ENCODE measurements at places on chromosomes 7 and 10. TPM values are rescaled to one million over a fixed set of nuclear protein-coding genes. Genes with fewer than 3 reads are reported as not detected.

- H3K4me1 ChIP-seq = no peaks in the 10 kb centered on the region
- peak overlapping the region; percentile 40 for H3K27ac ChIP-seq
- no peak overlapping the region for H3K4me3 ChIP-seq
- no peak for DNase-seq
- no peaks in the 10 kb centered on the region for H3K36me3 ChIP-seq
Measured at GRCh38 chr10:62742536-62743061, 61.9 kb upstream of the ADO start.

GRCh38 chr10:20674926-20675325 is 222.2 kb downstream of the NEBL start:
- H3K27ac ChIP-seq = no peak overlapping the region
- H3K27me3 ChIP-seq = no peaks in the 10 kb centered on the region
- H3K4me3 ChIP-seq = no peak overlapping the region

DNA sequence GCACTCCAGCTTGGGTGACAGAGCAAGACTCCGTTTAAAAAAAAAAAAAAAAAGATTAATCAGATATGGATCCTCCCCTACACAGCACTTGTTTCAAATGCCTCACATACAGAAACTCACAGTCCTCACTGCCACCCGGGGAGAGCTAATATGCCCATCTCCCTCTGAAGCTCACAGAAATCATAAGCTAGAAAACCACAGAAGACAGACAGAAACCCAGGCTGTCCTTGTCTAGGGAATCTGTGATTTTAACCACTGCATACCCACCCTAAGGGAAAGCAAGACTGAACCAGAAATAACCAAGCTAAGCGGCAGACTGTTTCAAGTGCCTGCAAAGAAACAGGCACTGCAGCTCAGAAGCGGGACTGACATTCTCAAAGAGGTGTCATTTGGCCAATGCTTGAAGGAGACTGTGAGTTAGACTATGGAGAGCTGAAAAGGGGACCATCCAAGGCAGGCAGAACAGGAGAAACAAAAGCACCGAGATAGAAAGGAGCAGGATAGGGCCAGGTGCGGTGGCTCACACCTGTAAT is 37.6 kb downstream of the SLC37A3 start:
- no peaks in the 10 kb centered on the region for H3K36me3 ChIP-seq
- no peak overlapping the region for H3K4me3 ChIP-seq
- H3K4me1 ChIP-seq = no peaks in the 10 kb centered on the region
- H3K27ac ChIP-seq = no peak overlapping the region

GRCh38 chr7:21538936-21539495 is 3.8 kb upstream of the DNAH11 start:
- no peak overlapping the region for H3K27ac ChIP-seq
- no peaks in the 10 kb centered on the region for H3K4me1 ChIP-seq
- H3K27me3 ChIP-seq = peaks cover 17% of the 10 kb centered on the region
- DNase-seq = no peak
- H3K4me3 ChIP-seq = no peak overlapping the region
- H3K36me3 ChIP-seq = no peaks in the 10 kb centered on the region

DNA sequence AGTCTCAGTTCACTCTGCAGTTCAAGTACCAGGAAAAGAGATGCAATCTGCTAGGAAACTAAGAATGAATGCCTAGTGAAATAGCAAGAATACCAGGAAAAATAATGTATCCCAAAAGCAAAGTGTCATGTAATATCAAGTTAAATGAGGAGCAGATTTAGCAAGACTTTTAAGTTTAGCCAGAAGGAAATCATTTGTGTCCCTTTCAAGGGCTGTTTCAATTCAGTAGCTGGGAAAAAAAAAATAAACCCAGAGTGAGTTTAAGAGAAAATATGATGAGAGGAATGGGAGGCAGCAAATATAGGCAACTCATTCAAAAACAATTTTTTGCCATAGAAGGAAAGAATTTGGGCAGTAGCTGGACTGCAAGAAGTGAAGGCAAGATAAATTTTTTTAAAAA is 135.8 kb downstream of the DGKB start:
- no peak overlapping the region for H3K4me3 ChIP-seq
- H3K27ac ChIP-seq = no peak overlapping the region
- DNase-seq = no peak
- no peaks in the 10 kb centered on the region for H3K36me3 ChIP-seq

DNA sequence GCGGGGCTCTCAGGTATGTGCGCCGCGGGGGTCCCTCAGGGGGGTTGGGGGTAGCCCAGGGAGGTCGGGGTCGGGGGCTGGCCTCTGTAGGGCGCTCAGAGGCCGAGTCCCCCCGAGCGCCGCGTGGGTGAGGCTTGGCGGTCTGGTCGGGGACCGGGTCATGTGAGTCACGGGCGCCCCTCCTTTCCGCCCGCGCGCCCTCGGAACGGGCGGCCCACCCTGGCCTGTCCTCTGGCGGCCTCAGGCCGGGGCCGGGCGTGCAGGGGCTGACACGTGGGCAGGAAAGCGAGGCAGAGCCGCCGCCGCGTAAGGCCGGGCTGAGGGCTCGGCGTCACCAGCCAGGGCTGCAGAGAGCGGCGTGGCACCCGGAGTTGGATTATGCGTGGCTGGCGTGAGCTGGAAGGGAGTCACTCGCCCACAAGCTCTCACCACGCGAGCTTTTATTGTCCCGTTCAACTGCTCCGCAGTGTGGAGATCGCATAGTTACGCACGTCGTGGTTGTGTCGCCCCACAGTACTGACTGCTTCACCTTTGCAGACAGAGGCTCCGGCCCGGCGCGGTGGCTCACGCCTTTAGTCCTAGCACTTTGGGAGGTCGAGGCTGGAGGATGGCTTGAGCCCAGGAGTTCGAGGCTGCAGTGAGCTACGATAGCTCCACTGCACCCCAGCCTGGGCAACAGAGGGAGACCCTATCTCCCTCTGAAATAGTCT is 385 bp downstream of the SHLD2 start:
- H3K27me3 ChIP-seq = no peaks in the 10 kb centered on the region
- no peaks in the 10 kb centered on the region for H3K36me3 ChIP-seq
- peak overlapping the region; percentile 86 for H3K4me3 ChIP-seq
- peak overlapping the region; percentile 98 for H3K27ac ChIP-seq

The CNTNAP2 gene
- total RNA-seq = not detected

DNA sequence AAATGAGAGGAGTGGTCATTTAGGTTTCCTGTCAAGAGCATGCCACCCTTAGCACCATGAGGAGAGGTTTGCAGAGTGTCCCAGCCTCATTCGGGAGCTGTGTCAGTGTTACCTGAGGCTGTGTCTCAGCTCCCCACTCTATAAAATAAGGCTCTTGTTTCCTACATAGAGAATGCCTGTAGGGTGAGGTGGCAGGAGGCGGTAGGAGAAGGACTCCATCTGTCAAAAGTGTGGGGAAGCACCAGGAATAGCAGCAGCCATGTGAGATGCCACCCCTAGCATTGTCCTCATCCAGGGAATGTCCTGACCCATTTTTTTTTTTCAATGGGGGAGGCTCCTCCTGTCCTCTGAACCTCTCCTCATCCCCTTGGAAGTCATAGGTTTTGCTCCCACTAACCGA is 451.2 kb downstream of the PLXNA4 start:
- no peak overlapping the region for H3K27ac ChIP-seq
- no peaks in the 10 kb centered on the region for H3K27me3 ChIP-seq
- no peak overlapping the region for H3K4me3 ChIP-seq
- H3K4me1 ChIP-seq = no peaks in the 10 kb centered on the region

DNA sequence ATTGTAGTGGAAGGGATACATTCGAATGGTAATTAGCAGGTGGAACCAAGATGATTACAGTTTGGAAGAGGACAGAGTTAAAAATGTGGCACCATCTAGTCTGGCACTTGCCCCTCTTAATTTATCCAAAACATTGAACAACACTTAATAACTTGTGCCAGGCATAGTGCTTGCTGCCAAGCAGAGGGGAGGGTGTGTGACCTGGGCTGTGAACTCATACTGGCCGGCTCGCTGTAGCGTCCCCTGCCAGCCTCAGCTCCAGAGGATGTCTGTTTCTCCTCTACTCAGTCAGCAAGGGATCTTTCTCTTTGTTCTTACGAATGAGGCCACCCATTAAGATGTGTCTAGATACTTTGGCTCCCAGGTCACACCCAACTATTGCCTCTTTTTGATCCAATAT is 179.4 kb upstream of the INHBA start:
- no peaks in the 10 kb centered on the region for H3K4me1 ChIP-seq
- H3K27ac ChIP-seq = peak overlapping the region; percentile 5
- DNase-seq = no peak
- H3K4me3 ChIP-seq = no peak overlapping the region
- H3K27me3 ChIP-seq = no peaks in the 10 kb centered on the region
- H3K36me3 ChIP-seq = no peaks in the 10 kb centered on the region

DNA sequence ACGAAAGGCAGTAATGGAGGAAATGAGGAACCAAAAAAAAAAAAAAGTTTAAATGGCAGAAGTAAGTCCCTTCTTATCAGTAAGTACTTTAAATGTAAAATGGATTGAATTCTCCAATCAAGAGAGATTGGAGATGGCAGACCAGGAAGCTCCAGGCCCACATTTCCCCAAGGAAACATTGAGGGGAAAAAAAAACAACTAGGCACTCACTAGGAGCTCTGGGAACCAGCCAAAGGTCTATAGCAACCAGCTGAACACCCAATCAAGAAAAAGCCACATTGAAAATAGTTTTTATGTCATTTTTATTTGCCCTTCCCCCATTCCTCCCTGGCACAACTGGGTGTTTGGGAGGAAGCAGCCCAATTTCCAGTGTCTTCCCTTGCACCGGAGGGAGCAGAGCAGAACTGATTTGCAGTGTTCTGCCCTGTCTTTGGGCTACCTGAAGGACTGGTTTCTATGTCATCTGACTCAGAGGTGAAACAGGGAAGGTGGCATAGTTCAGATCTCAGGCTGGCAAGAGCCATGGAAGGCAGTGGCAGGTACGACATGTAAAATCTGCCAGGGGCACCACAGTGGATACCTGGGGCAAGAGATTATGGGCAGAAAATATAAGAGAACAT is 121.9 kb downstream of the SMURF1 start:
- no peak overlapping the region for H3K4me3 ChIP-seq
- no peaks in the 10 kb centered on the region for H3K36me3 ChIP-seq
- no peaks in the 10 kb centered on the region for H3K27me3 ChIP-seq
- no peak for DNase-seq
- H3K4me1 ChIP-seq = no peaks in the 10 kb centered on the region
- peak overlapping the region; percentile 26 for H3K27ac ChIP-seq

DNA sequence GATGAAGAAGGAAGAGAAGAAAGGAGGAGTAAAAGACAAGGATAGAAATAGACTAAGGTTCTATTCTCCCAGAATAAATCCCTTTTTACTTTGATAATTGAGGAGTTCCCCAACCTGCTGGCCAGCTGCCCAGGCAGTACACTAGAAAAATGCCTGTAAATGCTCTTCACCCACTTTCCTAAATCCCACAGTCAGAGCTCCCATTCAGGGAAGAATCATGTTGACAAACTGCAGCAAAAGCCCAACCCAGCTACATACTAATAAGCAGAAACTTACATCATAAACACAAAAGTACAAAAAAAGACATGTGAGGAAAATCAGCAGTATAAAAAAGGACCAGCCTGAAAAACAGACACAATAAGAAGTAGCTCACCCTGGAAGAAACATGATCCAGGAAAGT is 15.8 kb upstream of the KDM7A start:
- no peaks in the 10 kb centered on the region for H3K4me1 ChIP-seq
- no peaks in the 10 kb centered on the region for H3K36me3 ChIP-seq
- no peak for DNase-seq
- no peak overlapping the region for H3K27ac ChIP-seq
- H3K27me3 ChIP-seq = no peaks in the 10 kb centered on the region
- H3K4me3 ChIP-seq = no peak overlapping the region

All from breast epithelium (tissue), 4 donors.